GF-D8 (cell line): ENCODE measurements at places on chromosomes 2 and 18.

- no peak for DNase-seq
Measured at GRCh38 chr2:41847744-41848441, 199.9 kb upstream of the PKDCC start.

DNA sequence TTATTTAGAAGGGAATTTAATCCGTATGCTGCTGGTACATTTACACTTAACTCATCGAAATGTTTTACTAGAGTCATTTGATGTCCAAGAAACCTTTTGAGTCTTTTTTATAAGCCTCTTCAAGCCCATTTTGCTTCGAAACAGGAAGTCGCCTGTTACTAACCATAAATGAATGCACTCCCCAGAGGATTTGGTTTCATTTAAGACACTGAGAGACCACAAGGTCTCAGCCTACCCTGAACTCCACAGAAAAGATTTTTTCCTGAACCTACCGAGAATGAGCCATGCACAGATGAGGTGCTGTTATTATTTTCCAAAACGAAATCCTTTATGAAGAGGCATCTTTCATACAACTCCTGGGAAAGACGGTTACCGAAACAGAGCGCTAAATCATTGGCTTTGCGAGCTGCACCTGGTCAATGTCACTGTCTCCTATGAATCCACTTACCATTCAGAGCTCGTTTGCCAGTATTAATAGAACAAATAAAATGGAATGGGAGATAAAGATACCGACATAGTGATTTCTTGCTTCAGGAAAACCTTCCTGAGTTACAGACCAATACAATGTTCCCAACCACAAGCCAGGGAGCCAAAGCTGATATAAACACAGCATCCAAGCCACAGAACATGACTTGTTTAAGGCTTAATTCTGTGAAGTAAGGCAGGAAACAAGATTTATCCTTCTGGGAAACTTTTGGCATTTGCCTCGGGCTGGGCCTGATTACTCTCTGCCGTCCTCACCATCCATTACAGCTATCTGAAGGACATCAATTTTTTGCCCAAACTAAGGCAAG, 382.1 kb downstream of the OSR1 start:
- DNase-seq, result no peak

DNA sequence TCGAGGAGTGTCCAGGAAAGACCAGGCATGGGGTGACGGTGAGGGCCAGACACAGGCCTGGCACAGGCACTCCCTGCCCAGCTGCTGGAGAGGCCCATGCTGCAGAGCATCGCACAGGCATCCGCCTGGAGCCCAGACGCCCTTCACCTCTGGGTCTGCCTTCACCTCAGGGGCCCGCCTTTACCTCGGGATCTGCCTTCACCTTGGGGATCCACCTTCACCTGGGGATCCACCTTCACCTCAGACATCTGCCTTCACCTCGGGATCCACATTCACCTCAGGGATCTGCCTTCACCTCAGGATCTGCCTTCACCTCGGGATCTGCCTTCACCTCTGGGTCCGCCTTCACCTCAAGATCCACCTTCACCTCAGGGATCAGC, 7.7 kb downstream of the KIF1A start:
- DNase-seq, result no peak

- DNase-seq, result no peak
Measured at GRCh38 chr2:37563375-37564015, 107.9 kb downstream of the CDC42EP3 start.

DNA sequence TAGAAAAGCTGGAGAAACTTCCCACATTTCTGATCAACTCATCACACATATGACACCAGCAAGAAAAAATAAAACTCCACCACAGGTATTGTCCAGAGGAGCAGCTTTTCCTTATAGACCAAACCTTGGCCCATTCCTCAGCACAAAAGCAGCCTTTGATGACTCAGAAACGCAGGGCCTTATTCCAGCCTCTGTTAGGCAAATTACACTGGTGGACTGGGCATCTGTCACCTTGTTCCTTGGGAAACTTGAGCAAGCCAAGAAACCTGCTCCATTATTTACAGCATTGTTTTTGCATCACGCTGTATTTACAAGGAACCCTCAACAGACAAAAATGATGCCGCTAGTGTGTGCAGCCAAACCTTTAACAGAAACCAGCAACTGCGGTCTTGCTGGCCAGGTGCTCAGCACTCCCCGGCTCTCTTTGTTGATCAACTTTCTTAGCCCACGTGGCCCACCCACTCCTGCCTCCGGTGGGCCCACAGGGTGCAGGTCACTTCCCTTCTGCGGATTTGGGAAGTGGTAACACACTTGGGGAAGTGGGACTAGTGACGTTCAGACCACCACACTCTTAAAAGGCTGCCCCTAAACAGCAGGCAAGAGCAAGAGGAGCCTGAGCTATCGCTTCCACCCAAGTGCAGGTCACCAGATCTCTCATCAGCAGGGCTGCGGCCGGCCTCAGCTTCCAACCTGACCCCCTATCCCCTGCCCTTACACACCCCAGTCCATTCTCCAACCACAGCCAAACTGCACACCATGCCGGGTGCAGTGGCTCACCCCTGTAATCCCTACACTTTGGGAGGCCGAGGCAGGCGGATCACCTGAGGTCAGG, 1.5 kb downstream of the AP1S3 start:
- DNase-seq, result no peak
